Brain pericyte (primary cell): ENCODE measurements at places on chromosomes 3 and 15.

GRCh38 chr3:97954228-97954827 lies 17.9 kb downstream of the RIOX2 start:
- DNase-seq, result no peak

- DNase-seq, result no peak
Measured at GRCh38 chr3:73296859-73297258, 235.4 kb downstream of the EBLN2 start.

DNA sequence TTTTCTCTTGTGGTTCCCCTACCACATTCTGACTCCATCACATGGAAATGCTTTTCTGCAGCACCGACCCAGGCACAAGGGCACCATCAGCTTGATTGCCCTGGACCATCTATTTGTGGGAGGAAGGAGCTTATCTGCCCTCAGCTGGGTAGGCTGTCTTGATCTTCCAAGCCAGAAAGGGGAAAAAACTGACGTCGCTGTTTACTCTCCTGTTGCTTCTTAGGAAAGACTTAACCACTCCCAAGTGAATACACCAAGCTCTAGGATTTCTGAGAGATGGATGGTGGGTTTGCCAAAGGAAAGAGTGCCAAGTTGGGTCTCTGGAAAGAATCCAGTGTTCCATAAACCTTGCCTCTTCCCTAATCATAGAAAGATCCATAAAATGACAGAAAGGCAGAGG lies 4.0 kb downstream of the TNFAIP8L3 start:
- DNase-seq, result no peak

- no peak for DNase-seq
Measured at GRCh38 chr3:128322030-128323022, 144.4 kb downstream of the DNAJB8 start.

GRCh38 chr15:32957219-32957618 lies 237.3 kb downstream of the FMN1 start:
- DNase-seq, result no peak

- DNase-seq, result no peak
Measured at GRCh38 chr3:89740881-89741177, 633.4 kb downstream of the EPHA3 start.
